ENCODE measurements at places on chromosomes 13 and 19.

DNA sequence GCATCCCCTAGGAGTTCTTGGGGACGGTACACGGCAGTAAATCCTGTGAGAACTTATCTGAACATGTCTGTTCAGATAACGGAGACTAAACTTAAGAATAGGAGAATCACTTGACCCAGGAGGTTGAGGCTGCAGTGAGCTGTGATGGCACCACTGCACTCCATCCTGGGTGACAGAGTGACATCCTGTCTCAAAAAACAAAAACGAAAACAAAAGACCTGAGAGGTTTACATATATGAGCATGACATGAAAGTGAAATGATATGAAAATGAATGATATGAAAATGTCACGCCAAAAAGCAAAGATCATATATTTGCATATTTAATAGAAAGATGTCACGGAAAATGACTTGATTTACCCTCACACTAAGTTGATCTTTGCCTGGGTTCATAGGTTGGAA, 5.8 kb downstream of the ZNF175 start:
- no peak for DNase-seq

- DNase-seq, result no peak
These were observed 106.1 kb upstream of the DOCK9 start for GRCh38 chr13:99083981-99084380.

- DNase-seq, result no peak
These were observed 12.5 kb upstream of the CA11 start for GRCh38 chr19:48658483-48658882.

DNA sequence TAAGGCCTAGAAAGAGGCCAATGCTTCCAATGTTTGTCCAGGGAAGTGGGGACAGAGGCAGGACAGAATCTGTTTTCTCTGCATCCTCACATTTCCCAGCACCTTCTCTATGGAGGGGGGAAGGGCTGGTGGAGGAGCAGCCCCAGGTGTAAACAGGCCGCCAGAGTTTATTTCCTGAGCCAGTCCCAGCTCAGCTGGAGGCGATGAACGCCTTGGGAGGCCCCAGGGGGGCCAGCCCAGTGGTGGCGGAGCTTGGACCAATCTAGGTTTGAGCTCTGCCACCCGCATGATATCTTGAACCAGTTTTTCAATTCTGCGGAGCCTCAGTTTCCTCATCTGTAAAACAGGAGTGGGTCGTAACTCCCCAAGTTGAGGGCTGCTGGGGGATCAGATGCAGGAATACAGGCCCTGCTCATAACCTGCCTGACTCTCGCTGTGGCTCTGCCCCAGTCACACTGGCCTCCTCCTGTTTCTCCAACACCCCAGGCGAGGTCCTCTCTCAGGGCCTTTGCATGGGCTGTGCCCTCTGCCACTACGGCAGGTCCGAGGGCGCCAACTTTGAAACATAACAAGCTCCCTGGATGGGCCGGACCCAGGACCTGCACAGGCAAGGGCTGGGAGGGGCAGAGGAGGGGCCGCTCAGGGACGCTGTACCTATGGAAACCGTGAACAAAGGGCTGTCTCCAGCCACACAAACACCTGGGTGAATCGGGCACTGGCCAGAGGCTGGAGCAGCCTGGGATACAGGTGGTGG, 1.1 kb downstream of the TNFAIP8L1 start:
- DNase-seq, result no peak

GRCh38 chr13:56314765-56315164, 826.0 kb upstream of the PRR20A start:
- DNase-seq, result no peak

DNA sequence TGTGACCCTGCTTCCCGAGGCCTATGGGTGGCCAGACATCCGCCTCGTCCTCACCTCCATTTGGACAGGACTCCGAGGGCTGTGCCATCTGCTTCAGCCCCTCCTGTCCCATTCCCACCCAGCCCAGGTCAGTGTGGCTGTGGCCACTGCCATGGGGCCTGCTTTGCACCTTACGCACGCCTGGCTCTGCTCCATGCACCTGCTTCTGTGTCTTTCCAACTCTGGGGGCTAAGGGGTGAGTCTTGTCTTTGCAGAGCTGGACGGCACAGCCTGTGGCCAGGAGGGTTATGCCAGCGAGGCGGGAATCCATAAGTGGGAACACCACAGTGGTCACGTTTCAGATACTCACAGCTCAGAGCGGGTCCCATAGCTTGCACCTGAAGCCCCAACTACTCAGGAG, 5.2 kb upstream of the ZNF554 start:
- DNase-seq, result no peak

GRCh38 chr19:46759817-46760333, 13.6 kb upstream of the STRN4 start:
- DNase-seq, result no peak

- no peak for DNase-seq
These were observed 2.8 kb upstream of the IFI30 start for GRCh38 chr19:18170714-18171255.

DNA sequence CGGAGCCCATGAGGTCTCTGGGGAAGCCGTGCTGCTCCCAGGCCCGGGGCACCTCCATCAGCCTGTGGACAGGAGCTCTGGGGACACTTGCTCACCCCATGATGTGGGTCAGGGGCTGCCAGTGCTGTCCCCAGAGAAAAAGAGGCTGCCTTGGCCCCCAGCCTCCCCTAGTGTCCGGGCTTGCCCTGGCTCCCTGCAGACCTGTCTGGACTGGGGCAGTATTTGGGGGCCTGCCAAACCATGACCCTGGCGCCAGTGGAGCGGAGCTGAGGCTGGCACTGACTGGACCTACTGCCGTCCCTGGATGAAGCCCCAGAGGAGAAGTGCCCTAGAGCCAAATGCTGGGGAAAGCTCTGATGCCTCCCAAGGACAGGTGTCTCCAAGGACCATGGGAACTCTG, 30.4 kb downstream of the ELAVL1 start:
- no peak for DNase-seq

- no peak for DNase-seq
These were observed 64.2 kb downstream of the SIAH3 start for GRCh38 chr13:45787346-45787745.

DNA sequence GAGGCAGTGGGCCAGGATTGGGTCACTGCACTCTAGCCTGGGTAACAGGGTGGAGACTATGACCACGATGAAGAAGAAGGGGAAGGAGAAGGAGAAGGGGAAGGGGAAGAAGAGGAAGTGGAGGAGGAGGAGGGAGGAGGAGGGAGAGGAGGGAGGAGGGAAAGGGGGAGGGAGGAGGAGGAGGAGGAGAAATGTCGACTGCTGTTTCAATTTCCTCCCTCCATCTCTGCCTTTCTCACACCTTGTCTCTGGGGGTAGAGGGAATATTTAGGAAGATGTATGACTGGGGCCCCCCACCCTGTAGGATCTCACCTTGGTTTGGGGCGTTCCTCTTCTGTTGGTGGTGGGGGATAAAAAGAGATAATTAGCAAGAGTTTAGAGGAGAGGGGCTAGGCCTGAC, 3.8 kb downstream of the TNNT1 start:
- DNase-seq, result no peak

- no peak for DNase-seq
These were observed 58.9 kb downstream of the SPACA7 start for GRCh38 chr13:112434937-112435523.

DNA sequence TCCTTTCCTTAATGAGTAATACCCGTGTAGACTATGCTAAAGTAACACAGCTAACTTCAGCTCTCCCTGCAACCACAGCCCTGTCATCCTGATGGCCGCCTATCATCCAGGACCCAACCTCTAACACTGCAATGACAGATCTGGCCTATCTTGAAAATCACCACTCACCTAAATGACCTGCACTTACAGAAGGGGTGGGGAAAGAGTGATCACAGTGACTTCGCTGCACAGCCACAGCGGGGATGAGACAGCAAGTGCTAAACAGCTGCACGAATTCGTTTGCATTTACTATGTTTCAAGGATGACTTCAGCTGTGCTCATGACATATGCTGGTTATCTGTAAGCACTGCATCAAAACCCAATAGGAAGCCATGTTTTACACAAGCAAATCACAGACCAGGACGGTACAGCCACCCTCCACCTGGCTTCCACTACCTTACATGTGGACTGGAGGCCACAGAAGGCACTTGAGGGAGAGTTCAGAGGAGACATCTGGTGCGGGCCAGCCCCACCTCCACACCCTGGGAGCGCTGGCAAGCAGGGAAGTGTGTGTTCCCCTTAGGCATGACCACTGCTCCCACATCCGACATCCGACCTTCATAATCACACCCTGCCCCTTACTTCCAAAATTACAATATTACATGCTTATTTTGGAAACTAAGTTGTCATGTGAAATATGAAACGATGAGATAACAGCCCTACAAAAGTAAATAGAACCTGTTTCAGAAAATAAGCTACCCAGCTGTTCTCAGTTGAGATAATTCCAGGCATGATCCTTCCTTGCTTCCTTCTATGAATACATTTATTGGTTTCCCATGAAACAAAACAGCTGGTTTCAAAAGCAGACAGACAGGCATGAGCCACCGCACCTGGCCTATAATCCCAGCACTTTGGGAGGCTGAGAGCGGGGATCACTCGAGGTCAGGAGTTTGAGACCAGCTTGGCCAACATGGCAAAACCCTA, 95.7 kb downstream of the STK24 start:
- no peak for DNase-seq

- DNase-seq, result no peak
These were observed 82.1 kb downstream of the WDFY2 start for GRCh38 chr13:51666374-51666773.

- DNase-seq, result no peak
These were observed 28.5 kb downstream of the AP1M1 start for GRCh38 chr19:16226184-16226591.

DNA sequence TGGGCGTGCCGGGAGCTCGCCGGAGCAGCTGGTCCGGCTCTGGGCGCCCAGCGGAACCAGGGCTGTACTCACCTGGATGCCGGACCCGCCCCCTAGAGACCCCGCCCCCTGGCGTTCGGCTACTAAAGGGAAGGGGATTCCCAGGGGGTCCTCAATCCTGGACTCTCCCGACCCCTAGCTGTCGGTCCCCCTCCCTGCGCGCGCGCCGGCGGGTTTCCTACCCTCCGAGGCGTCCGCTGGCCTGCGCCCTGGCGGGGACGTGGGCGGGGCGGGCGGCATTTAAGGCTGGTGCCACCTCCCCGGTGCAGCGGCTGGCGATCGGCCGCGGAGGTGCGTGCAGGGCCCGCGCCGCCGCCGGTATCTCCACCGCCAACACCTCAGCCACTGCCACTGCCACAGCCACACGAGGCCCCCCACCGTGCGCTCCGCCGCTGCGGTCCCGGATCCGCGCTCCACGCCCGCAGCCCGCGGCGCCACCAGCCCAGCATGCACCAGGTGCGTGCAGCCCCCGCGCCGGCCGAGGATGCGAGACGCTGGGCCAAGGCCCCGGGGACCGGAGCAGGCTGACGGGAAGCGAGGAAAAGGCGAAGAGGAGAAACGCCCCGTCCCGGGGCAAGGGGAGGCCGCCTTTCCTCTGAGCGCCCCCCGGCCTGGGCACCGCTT, at the start of gene ATP12A:
TSS of gene ATP12A (plus strand) at position 151 of the 663 bp plus-strand sequence. CDS start at position 487, 336 bp downstream.
- no peak for DNase-seq
